Stimulated activated CD8-positive, alpha-beta memory T cell treated with anti-CD3 and anti-CD28 coated beads, Interleukin-2, amount 100 ng/mL, for 1 hour (primary cell): ENCODE measurements at places on chromosomes 16 and 17.

DNA sequence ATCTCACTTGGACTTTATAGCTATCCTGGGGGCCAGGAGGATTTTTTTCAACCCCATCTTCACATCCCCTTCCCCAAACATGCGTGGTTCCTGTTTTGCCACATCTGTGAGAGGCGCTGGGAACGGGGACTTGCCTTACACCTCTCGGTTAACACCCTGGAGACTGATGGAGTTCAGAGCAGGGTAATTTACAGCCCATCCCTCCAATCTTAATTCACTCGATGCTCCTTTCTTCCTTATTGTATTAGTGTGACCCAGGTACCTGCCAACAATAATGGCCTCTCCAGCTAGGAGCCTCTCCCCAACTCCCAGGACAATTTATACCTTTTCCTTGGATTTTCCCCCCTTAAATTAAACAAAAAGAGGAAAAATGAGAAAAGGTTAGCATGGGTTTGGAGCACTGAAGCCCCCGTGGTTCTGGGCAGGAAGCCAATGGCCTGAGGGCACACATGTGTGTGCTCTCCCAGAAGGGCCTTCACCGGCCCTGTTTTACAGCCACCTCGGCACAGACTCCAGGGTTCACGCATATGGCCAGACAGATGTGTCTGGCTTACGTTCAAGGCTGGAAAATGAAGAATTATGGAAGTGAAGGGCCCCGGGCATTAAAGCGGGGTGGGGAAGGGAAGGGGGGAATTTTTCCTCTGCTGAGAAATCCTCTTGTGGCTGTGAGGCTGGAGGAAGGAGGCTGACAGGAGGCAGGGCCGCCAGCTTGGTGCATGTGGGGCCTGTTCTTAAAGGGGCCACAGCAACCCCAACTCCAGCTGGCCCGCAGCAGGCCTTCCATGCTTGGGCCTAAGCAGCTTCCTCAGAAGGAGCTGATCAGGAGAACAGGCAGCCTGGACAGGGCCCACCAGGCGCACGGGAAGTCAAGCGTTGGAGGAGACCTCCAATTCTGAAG lies 21.4 kb downstream of the HIC1 start:
- DNase-seq, result no peak

GRCh38 chr17:59067756-59068155 lies 38.9 kb downstream of the TRIM37 start:
- DNase-seq, result no peak

DNA sequence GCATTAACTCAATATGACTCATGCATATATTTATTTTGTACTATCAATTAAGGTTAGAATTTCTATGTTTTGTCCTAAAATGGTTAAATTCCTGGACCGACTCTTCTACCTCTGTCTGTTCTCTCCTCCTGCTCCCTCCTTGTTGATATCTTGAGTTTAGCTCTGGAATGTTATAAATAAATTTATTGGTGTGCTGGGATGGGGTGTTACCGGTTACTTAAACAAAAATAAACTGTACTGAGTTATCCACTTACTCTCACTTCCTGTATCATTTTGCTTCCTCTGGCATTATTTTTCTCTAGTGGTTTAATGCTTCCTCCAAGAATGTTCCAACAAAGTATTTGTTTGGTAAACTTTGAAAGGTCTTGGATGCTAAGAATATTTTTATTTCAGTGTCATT lies 120.1 kb downstream of the ABCA8 start:
- DNase-seq, result no peak

DNA sequence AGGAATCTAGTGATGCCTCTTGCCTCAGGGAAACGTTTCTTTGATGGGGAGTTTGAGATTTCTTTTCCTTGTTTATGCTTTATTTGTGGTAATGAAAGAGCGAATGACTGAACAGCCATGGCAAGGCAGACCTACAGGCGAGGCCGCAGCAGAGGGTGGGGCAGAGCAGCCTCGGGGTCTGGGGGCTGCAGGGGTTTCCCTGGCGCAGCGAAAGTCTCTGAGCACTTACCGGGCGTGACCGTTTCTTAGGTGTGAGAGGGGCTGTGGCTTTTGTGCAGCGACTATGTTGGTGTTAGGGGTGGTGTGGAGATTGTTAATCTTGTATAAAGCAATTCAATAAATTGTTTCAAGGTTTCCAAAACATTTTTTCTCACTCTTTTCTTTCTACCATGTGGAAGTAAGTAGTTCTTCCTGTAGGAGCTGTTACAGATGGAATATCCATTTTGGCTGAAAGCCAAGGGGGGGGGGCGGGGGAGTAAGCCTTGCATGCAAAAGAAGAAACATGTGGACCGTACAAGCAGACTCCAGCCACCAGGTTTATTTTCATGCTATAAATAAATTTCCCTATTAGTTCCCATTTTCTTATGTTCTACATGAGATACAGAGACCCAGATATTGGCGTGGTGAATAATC lies 34.8 kb downstream of the UBN1 start:
- no peak for DNase-seq

DNA sequence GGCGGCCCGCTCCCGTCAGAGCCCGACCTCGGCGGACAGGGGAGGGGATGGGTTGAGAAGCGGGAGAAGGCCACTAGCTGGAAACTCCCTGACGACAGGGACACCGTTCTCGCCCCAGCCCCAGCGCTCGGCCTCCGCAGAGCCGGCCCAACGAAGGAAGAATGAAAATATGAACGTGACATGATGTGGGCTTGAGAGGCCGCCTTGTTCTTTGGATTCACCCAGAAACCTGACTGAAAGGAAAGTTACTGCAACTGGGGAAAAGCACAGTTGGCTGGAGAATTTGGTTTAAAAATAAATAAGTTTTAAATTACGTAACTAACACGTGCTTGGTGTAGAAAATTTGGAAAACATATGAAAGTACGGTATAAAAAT lies 21.1 kb downstream of the NPTX1 start:
- DNase-seq, result no peak

- peak; percentile 75 for DNase-seq
Observed at GRCh38 chr17:75036643-75037268, 10.0 kb downstream of the ATP5PD start.

DNA sequence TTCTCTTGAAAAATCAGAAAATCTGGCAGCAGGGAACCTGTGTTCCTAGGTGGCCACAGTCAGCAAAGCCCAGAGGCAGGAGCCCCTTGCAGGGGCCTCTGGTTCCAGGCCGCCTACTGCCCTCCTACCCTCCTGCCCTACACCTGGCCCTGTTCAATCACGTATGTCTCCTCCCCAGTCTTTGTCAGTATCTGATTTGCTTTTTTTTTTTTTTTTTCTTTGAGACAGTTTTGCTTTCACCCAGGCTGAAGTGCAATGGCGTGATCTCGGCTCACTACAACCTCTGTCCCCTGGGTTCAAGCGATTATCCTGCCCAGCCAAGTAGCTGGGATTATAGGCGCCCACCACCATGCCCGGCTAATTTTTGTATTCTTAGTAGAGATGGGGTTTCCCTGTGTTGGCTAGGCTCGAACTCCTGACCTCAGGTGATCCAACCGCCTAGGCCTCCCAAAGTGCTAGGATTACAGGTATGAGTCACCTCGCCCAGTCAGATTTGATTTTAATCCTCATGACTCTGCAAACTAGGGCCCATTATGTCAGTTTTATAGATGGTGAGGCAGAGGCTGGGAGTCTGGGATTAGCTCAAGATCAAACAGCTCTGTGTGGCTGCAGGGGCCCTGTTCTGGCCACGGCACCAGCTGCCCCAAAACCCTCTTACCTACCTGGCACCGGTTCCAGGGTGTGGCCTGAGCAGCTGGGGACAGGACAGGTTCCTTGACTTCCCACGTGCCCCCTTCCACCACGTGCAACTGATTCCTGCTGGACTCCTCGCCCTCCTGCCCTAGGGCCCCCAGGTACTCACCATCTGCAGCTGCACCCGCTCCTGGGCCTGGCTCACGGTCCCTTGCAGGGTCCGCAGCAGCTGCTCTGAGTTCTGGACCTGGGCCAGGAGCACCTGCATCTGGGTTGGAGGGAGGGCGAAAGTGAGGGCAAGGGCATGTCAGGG lies 14.7 kb downstream of the RABEP2 start:
- DNase-seq, result no peak

DNA sequence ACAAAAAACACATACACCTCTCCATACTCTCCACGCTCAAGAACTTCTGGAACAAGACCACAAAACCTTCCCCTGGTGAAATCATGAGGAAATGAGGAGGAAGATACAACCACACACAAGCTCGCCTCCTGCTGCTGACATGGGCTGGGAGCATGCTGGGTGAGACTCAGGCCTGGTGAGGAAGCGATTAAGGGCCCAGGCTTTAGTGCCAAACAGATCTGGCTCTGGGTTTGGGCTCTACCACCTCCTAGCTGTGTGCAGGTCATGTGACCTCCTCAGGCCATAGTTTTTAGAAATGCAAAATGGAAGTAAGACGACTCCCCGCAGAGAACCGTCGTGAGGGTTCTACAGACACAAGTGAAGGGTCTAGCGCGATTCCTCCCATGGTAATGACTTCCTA lies 41.3 kb downstream of the VAC14 start:
- no peak for DNase-seq

DNA sequence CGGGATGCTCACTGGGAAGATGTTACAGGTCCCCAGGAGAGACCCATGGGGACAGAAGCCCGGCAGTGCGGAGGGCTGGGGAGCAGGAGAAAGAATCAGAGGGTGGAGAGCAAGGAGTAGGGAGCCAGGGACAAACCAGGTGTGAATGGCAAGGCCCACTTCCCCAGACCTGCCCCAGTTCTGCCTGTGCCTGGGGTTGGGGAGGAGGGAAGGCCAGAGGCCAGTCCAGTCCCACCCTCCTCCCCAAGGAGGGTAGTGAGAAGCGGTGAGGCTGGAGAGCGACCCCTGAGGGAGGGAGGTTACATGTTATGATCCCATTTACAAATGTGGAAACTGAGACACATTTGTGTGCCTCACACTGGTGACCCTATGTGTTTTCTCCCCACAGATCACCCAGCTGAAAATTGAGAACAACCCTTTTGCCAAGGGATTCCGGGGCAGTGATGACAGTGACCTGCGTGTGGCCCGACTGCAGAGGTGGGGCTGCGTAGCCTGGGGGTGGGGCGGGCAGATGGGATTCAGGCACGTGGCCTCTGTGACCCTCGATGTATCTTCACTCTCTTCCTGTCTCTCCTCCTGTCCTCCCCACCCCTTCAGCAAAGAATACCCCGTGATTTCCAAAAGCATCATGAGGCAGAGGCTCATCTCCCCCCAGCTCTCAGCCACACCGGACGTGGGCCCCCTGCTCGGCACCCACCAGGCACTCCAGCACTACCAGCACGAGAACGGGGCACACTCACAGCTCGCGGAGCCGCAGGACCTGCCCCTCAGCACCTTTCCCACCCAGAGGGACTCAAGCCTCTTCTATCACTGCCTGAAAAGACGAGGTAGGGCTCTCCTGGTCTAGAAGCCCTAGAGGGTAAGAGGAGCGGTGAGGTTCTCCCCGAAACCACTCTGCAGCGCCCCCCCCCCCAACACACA lies 27.5 kb downstream of the TBX4 start:
- DNase-seq, result no peak

DNA sequence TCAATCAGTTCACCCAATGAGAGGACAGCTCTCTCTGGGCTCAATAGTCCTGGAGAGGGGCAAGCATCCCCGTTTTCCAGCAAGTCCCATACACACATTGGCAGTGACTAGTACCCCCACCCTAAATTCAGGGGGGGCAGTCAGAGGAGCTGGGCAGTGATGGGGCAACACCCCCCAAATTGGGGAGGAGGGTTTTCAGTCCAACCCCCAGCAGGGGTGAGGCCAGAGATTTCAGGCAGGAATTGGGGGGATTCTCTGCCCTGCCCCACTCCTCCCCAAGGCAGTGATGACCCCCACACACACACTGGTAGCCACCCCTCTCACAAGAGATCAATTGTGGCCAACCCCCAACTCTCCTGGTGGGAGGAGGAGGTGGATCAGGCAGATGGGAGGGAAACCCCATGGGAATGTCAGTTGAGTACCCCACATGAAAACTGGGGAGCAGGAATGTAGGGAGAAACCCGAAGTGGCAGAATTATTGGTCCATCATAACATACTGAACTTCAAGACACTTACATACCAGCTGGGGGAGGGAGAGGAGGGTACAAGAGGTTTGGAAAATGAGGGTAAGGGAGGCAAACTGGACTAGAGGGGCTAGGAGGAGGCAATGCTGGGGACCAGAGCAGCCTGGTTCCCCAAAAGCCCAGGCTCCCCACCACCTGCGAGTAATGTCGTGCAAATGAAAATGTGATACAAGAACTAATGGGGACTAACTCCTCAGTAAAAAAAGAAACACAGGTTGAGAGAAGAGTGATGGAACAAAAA lies 3.1 kb downstream of the VAMP2 start:
- DNase-seq, result no peak

DNA sequence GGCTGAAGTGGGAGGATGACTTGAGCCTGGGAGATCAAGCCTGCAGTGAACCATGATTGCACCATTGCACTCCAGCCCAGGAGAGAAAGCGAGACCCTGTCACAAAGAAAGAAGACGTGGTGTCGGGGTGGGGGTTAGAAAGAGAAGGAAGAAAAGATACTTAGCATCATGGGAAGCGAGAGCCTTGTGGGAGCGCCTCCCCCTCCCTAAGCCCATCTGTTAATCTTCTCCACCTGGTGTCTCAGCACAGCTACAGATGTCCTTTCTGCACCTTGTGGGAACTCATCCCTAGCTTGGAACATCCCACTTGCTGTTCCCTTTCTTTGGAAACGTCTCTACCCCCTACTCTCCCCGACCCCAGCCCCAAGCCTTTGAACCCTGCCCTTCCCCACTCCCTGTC lies 6.0 kb downstream of the ZNF688 start:
- DNase-seq, result no peak

DNA sequence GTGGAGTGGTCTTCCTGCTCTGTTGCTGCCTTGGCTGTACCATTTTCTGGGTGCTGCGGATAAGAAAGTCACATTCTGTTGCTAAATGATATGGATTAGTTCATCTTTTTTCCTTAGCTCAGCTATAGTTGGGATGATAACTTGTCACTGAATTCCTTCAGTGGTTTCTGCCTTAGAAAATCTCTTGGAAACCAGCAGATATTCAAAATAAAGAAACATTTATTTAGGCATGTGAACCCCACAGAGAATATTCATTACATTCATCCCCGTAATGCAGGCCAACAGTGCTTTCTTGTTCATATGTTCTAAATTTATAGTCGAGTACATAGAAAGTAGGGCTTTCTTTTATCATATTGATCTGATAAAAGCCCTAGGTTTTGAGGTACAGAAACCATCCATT lies 151.3 kb downstream of the CYB561 start:
- no peak for DNase-seq

DNA sequence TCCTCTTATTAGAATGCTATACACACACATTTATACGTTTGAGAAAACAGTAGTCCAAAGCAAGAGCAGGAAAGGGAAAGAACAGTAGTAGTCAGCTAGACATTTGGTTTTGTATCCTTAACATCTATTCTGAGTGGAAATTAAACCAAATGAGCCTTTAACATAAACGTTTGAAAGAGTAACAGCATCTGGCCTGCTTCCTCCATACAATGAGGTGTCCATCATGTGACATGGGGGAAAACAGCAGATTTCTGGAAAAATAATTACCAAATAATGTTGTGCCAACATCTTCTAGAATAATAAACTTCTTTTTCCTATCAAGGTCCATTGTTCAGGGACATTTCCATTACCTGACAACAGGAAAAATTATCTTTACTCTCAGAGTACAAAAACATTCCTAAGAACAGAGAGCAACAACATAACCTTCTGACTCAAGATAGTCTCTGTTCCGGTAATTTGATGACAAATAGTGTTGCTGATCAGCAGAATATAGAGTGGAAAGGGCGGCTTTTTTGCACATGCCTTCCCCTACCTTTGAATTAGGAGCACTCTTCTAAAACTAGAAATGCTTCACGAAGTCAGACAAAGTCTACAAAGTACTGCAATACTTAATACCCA lies 20.2 kb downstream of the CYTH1 start:
- DNase-seq, result no peak

GRCh38 chr17:70144260-70144846 lies 25.0 kb upstream of the KCNJ2 start:
- no peak for DNase-seq
